ENCODE measurements at places on chromosomes 12 and 14. TPM values are rescaled to one million over a fixed set of nuclear protein-coding genes. Genes with fewer than 3 reads are reported as not detected.
A peak's percentile ranks its signal among the peaks of the same experiment; 100 is the strongest.

- H3K36me3 ChIP-seq: peaks cover 7% of the 10 kb centered on the region
- DNase-seq: no peak
- no peak overlapping the region for H3K27ac ChIP-seq
- H3K27me3 ChIP-seq: no peaks in the 10 kb centered on the region
- H3K4me3 ChIP-seq: no peak overlapping the region
These were observed 122.3 kb upstream of the NTF3 start for GRCh38 chr12:5309654-5310053.

GRCh38 chr14:88765130-88765529, 27.6 kb downstream of the EML5 start:
- H3K4me1 ChIP-seq: no peaks in the 10 kb centered on the region
- no peak overlapping the region for H3K4me3 ChIP-seq
- no peak for DNase-seq
- H3K36me3 ChIP-seq: peaks cover 13% of the 10 kb centered on the region
- H3K27me3 ChIP-seq: no peaks in the 10 kb centered on the region

DNA sequence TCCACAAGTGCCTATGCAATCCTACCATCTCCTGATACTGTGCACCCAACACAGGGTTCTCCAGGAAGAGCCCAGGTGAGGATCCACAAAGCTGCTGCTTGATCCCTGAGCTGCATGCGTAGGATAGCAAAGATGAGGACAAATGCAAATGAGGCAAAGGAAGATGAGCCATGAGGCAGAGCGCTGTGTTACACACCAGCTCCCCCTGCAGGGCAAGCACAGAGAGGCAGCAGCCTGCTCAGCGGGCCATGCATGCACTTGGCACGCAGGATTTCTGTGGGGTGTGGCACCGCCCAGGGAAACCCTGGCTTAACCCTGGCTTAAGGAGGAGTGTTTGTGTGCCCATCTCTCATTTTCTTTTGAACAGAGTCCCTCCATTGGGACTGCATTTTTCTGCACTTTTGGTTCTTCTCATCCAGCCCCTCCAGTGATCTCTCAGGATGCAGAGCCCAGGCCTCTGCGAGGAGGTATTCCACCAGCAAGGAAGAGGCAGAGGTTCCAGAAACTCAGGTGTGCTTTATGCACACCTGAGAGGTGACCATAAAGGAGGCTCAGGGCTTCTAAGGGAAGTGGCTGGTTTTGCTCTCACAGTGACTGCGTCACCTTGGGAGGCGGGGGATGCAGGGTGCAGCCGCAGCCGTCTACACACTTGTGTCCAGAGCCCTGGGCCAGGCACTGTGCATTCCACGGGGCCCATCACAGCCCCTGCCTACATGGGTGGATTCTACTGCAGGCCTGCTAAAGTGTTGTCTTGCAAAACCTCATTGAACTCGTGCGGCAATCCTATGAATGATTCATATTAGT, 973.3 kb upstream of the TMEM132C start:
- no peaks in the 10 kb centered on the region for H3K4me1 ChIP-seq
- peak; percentile 85 for DNase-seq
- no peaks in the 10 kb centered on the region for H3K27me3 ChIP-seq
- H3K4me3 ChIP-seq: no peak overlapping the region

- H3K27ac ChIP-seq: no peak overlapping the region
- peaks cover 9% of the 10 kb centered on the region for H3K27me3 ChIP-seq
- no peak overlapping the region for H3K4me3 ChIP-seq
- H3K4me1 ChIP-seq: no peaks in the 10 kb centered on the region
These were observed 4.5 kb downstream of the DYRK4 start for GRCh38 chr12:4566474-4566873.

Gene ZBTB1
- 34.5 TPM for total RNA-seq

Gene CPNE8
- 2.4 TPM for total RNA-seq

Gene NELL2
- total RNA-seq: 31.9 TPM

Data from H9 (cell line).